Frontal cortex (tissue), 4 donors: ENCODE measurements at places on chromosomes 5 and 9. TPM values are rescaled to one million over a fixed set of nuclear protein-coding genes. Genes with fewer than 3 reads are reported as not detected.

Gene LECT2
- not detected for total RNA-seq

DNA sequence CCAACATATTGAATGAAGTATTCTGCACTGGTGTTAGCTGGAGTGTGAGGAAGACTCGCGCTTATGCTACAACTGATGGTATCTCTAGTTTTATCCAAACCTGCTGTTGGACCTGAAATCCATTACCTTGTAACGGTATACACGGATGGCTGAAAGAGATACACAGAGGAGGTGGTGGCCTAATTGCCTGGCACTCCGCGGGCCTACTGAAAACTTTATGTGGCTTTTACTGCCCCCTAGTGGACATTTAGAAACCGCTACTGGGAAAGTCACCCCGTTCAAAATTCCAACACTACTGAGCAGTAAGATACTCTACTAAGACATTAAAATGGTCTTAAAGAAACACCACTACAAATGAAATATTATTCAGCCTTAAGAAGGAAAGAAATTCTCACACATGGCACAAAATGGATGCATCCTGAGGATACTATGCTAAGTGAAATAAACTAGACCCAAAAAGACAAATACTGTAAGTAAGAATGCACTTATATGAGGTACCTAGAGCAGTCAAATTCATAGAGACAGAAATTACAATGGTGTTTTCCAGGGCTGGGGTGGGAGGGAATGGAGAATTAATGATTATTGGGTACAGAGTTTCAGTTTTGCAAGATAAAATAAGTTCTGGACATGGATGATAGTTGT, 100.4 kb downstream of the TTLL11 start:
- DNase-seq = peak; percentile 65

Gene FOXD4L5
- total RNA-seq = under 0.01 TPM

GRCh38 chr5:135307143-135307903, 91.7 kb downstream of the MACROH2A1 start:
- DNase-seq = no peak

Gene KCNV2
- total RNA-seq = not detected

DNA sequence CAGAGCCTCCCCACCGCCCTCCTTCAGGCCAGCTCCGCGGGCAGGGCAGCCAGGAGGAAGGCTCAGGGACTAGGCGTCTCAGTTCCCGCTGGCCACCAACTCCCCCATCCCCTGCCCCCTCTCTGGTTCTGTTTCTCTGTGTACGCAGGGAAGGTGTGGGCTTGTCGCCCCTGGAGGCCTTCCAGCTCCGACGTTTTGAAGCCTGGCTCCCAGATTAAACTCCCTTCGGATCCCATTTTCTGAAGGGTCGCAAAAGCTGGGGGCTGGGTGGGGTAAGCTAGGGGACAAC, 346 bp downstream of the ATOX1 start:
- peak; percentile 32 for DNase-seq
